ENCODE measurements at places on chromosomes 11 and 22. TPM values are rescaled to one million over a fixed set of nuclear protein-coding genes. Genes with fewer than 3 reads are reported as not detected.

The MYO7A gene
- 2.7 TPM for polyA plus RNA-seq

DNA sequence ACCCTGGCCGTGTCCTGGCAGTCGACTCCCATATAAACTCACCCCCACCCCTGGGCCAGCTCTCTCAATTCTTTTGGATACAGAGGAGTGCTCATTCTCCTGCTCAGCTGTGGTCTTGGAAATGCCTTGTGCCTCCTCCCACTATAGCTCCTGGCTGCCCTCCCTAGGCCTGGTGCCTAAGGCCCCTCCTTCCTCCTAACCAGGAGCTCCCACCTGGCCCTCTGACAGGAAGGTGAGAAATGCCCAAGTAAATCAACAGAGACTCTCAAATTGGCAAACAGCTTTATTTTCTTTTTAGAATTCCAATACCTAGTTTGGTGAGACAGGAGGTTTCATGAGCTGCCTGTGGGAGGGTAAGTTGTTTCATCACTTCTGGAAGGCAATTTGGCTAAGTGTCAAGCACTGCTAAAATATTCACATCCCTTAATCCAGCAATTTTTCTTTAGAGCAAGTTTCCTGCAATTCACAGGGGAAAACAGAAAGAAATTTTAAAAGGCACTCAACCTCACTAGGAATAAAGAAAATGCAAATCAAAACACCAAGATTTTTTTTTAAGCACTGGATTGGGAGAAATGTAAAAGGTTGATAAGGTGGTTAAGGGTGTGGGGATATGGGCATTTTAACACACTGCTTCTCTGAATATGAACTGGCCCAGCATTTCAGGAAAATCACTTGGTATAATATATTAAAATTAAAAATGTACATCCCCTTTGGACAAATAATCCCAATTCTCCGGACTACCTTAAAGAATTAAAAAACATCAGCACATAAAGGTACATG, 209.7 kb upstream of the ARHGAP20 start:
- no peak for DNase-seq

DNA sequence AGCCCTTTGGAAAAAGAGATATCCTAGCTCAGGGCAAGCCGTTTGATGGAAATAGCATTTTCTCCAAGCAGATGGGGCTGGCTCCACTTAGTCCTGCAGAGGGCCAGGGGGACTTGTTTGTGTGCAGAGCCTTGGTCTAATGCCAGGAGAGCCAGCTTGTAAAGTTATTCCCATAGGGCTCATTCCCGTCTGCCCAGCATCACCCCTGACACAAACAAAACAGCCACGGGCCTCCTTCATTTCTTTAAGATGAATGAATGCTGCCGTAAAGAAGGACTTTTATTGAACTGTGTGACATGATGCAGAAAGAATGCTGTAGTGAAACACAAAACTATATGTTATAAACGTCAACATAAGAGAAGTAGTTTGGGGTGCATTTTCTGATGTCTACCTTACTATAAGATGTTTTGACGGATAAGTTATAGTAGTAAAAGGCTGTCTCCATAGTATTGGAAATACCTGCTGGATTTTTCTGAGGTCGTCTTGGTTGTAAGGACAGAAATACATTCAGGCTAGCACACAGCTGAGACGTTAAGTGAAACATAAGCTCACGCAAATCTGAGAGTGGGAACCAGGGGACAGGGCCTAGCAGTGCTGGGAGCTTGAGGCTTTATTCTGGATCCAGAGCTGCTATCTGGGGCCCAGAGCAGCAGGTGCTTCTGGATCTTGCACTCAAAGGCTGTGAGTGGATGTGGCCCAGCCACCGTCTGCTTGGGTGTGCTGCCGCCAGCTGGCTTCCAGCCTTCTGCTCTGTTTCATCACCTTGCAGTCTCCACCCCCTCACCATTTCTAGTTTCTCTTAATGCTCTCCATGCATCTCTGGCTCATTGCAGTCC, 53.3 kb downstream of the NCAM1 start:
- no peak for DNase-seq

- DNase-seq: no peak
These were observed 19.5 kb downstream of the YPEL4 start for GRCh38 chr11:57630171-57630570.

DNA sequence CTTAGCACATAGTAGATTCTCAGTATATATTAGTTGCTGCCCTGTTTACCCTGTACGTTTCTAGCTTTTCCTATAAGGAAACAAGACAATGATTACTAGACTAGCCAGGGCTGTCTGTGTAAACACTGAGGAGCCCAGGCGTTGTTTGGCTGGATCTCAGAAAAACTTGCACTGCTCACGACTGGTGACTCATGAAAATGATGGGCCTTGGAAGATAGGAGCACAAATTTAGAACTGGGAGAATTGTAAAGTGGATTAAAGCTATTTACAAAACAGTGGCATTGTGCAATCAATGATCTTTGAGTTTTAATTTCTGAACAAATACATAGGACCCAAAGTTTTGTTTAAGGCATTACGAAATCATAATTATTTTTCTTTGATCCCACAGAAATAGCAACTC, 276.9 kb downstream of the FAM76B start:
- no peak for DNase-seq

The DCDC1 gene
- polyA plus RNA-seq: 4.9 TPM

- no peak for DNase-seq
These were observed 54.8 kb upstream of the PHF21B start for GRCh38 chr22:45064313-45065278.

The CABP4 gene
- 0.70 TPM for polyA plus RNA-seq

GRCh38 chr11:64264371-64264852, 13.1 kb downstream of the PLCB3 start:
- no peak for DNase-seq

- DNase-seq: peak; percentile 45
These were observed 226.4 kb downstream of the FAT3 start for GRCh38 chr11:92451063-92451462.

The SMC1B gene
- 0.18 TPM for polyA plus RNA-seq

- no peak for DNase-seq
These were observed 23.4 kb downstream of the TPBGL start for GRCh38 chr11:75263944-75264349.

GRCh38 chr11:44999068-44999467, 48.4 kb upstream of the TP53I11 start:
- no peak for DNase-seq

- DNase-seq: no peak
These were observed 7.6 kb upstream of the LMO2 start for GRCh38 chr11:33899400-33900037.

DNA sequence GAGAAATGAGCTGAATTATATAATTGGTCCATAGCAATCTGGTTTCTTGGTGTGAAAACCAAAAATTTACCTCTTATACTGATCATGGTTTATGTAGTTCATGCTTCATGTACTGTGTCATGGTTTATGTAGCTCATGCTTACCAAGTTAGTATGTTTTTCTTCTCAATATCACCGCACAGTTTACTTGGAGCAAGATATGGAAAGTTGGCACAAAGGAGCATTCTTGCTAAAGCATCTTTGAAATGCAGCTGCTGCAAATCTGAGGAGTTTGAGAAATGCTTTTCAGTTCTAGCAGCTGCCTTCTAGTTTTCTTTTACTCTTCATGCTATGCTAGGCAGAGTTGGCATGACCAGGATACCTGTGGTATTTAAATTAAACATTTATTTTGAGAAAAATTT, 4.5 kb downstream of the OR10G7 start:
- DNase-seq: no peak

DNA sequence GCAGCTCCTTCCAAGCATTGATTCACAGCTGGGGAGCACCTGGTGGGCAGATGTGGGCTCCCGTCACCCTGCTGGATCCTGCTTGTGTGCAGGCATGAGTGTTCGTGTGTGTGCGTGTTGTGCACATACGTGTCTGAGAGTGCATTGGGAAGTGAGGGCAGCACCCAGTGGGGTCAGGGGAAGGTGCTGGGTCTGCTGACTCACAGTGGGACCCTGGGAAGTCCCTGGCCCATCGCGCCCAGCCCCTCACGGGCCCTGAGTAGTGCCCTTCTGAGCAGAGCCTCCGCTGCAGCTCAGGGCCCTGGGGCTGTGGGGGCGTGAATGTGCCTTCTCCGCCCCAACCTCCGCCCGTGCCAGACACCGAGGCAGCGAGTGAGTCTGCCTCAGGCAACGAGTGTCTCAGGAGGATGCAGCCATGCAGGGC, 36.8 kb downstream of the WNT11 start:
- no peak for DNase-seq

The PGM2L1 gene
- polyA plus RNA-seq: 3.6 TPM

DNA sequence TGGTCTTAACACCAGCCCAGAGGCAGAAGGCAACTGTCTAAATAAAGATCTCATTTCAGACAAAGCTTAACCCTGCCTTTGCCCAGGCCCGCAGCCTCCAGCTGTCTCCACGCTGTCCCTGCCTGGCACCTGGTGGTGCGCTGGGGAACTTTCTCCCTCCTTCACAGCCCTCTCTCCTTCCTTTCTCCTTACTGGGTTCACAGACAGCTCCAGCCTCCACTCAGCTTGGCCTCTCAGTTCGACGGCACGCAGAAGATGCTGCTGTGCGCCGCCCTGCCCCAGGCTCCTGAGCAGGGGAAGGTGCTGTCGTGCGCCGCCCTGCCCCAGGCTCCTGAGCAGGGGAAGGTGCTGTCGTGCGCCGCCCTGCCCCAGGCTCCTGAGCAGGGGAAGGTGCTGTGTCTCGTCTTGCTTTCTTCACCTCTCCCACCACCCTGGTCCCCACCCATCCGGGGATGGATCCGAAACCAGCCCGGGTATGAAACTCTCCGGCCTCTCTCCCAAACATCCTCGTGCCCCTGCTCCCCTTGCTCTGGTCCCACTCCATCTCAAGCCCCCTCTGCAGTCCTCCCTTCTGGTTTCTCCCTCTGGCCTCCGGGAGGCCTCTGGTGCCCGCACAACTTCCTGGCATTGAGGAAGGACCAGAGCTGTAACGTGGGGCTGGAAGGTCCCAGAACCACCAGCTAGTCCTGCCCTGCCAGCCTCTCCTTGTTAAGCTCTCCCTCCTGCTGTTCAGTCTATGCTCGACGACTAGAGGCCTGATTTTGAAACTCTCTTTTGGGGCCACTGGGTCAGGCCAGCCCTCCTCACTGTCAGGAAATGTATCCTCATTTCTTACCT, 22.9 kb upstream of the JAM3 start:
- DNase-seq: no peak

DNA sequence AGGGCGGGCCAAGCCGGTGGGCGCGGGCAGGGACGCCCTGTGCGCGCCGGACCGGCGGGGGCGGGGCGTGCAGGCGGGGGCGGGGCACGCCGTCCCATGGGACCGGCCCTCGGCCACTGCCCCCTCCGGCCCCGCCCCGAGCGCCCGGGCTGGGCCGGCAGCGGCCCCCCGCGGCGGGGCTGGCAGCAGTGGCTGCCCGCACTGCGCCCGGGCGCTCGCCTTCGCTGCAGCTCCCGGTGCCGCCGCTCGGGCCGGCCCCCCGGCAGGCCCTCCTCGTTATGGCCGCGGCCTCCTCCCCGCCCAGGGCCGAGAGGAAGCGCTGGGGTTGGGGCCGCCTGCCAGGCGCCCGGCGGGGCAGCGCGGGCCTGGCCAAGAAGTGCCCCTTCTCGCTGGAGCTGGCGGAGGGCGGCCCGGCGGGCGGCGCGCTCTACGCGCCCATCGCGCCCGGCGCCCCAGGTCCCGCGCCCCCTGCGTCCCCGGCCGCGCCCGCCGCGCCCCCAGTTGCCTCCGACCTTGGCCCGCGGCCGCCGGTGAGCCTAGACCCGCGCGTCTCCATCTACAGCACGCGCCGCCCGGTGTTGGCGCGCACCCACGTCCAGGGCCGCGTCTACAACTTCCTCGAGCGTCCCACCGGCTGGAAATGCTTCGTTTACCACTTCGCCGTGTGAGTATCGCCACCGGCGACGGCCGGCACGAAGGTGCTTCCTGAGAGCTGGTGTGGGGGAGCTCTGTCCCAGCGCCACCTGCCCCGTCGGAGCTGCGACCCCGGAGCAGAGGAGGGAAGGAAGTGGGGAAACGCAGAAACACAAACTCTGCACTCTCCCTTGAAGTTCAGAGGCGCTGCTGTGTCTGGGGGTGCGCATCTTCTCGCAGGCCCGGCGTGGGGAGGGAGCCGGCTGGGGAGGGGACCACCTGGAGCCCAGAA, at the start of gene KCNQ1:
Gene KCNQ1, plus strand, starts transcription at position 188 of the 925 bp plus-strand sequence. Its CDS starts 91 bp downstream, at position 279.
- DNase-seq: no peak

DNA sequence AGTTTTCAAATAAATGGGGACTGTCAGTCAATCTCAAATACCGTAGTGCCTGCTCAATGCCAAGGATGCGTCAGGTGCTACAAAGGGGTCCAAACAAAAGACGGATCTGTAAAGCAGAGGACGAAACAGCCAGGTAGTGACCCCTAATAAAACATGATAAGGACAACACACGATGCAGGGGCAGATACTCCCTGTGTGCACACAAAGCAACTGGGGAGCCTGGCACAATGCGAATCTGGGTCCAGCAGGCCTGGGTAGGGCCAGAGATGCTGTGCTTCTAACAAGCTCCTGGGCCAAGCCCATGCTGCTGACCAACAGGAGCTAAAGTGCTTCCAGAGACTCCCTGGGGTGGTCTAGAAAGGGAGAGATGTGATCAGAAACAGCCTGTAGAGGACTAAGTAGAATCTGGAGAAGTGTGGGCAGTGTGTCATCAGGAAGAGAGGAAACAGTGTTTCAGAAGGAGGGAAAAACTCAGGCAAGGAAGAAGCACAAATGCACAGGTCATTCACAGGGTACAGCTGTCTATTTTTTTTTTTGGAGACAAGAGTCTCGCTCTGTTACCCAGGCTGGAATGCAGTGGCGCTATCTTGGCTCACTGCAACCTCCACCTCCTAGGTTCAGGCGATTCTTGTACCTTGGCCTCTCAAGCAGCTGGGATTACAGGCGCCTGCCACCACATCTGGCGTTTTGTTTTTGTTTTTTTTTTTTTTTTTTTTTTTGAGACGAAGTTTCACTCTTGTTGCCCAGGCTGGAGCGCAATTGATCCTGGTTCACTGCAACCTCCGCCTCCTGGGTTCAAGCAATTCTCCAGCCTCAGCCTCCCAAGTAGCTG, 74.5 kb downstream of the MICAL3 start:
- no peak for DNase-seq

GRCh38 chr11:13118194-13118593, 109.1 kb downstream of the RASSF10 start:
- DNase-seq: no peak

GRCh38 chr11:62054484-62055121, 69.2 kb upstream of the INCENP start:
- no peak for DNase-seq

The SNU13 gene
- polyA plus RNA-seq: 154 TPM

The MISFA gene
- 4.5 TPM for polyA plus RNA-seq

The MAML2 gene
- 33.5 TPM for polyA plus RNA-seq

- DNase-seq: no peak
These were observed 12.5 kb downstream of the CHID1 start for GRCh38 chr11:898143-898511.

GRCh38 chr11:16494918-16495691, 138.8 kb upstream of the SOX6 start:
- no peak for DNase-seq

DNA sequence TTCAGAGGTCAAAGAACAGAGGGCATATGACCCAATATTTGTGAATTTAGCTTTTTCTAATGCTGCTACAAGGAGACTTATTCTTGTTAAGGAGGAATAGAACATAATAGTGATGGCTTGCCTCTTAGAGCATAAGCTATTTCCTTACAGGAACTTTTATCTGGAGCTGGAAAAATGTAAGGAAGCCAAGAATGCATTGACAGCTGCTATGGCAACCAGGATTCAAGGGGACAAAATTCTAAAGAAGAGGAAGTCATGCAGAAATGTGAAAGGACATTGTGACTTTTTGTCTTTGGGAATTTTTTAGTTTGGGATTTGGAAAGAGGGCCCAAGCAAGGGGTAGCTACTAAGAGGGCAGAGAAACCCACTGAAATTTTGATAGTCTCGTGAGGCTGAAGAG, 51.1 kb downstream of the EHF start:
- DNase-seq: no peak

GRCh38 chr11:132803436-132803835, 728.9 kb downstream of the OPCML start:
- no peak for DNase-seq
